ENCODE measurements at places on chromosomes 6 and 20.
A peak's percentile ranks its signal among the peaks of the same experiment; 100 is the strongest.

DNA sequence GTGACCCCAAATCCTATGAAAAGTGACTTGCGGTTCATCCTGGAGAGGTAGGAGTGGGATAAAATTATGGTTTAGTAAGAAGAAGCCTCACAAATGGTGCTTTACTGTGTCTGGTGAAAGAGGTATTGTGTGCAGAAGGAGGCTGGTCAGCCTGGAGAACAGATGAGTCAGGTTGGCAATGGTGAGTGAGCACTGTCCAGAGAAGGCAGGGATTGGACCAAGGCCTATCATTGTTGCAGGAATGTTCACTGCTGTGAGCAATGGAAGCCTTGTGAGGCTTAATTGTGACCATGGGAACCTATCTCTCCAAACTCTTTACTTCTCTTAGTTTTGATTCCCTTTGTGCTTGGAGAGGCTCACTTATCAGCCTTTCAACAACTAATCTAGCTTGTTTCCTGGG lies 89.0 kb upstream of the KCNK16 start:
- DNase-seq = no peak

DNA sequence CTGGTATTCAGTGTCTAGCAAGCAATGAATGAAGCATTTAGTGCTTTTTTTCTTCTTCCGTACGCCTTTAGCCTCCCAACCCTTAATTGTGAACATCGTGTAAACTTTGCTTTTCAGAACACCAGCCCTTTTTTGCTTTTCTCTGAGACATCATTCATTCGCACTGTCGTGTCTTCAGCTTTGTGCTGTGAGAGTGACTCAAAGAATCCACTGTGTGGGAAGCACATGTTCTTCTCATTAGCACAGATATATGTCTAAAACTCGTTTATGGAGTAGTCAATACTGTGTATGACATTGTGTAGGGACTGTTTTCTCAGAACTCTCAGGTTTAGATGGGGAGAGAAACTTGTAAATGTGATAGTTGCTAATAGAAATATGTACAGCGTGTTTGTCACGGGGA lies 279.1 kb downstream of the FARS2 start:
- no peak for DNase-seq

GRCh38 chr6:51790946-51791345 lies 296.5 kb downstream of the PKHD1 start:
- no peak for DNase-seq

GRCh38 chr20:46581391-46581790 lies 30.9 kb upstream of the OCSTAMP start:
- DNase-seq = no peak

- no peak for DNase-seq
Measured at GRCh38 chr20:57332105-57333089, 2.8 kb downstream of the SPO11 start.

DNA sequence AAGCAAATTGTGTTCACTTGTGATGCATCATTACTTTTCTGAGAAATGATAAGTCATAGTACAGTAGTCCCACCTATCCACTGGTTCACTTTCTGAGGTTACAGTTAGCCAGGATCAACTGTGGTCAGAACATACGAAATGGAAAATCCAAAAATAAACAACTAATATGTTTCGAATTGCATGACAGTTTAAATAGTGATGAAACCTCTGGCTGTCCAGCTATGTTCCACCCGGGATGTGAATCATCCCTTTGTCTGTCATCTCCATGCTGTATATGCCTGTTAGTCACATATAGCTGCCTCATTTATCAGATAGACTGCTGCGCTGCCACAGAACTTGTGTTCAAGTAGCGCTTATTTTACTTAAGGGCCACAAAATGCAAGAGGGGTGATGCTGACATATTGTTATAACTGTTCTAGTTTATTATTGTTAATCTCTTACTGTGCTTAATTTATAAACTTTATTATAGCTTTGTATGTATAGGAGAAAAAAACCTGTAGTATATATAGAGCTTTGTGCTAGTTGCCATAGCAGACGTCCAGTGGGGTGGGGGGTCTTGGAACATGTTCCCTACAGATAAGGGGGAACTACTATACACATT lies 29.2 kb downstream of the AFDN start:
- DNase-seq = no peak

GRCh38 chr6:37149745-37150144 lies 20.2 kb upstream of the PIM1 start:
- DNase-seq = no peak

- DNase-seq = no peak
Measured at GRCh38 chr6:92459606-92460005, 959.8 kb downstream of the EPHA7 start.

GRCh38 chr6:41167173-41167963 lies 4.5 kb upstream of the TREM2 start:
- peak; percentile 24 for DNase-seq

GRCh38 chr6:33854572-33855030 lies 50.8 kb upstream of the MLN start:
- DNase-seq = no peak

GRCh38 chr20:872855-873520 lies 39.5 kb downstream of the FAM110A start:
- no peak for DNase-seq

DNA sequence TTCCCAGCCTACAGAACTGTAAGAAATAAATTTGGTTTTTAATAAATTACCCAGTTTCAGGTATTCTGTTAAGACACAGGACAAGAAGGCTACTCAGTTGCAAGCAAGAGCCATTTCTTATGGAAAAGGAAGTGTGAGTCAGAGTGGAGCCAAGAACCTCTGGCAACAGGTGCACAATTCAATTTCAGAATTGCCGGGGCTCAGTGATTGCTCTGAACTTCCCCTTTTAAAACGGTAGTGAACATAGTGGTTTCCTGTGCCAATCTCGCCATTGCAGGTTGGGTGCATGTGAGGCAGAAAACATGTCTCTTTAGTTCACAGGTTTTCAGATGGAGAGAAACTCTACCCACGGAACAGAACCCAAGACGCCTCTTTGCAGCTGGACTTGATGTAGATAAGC lies 16.4 kb downstream of the PIGT start:
- peak; percentile 16 for DNase-seq

GRCh38 chr6:132310921-132311320 lies 90.4 kb downstream of the MOXD1 start:
- DNase-seq = no peak

- DNase-seq = no peak
Measured at GRCh38 chr6:44052419-44053023, 74.7 kb downstream of the MRPL14 start.

- DNase-seq = no peak
Measured at GRCh38 chr20:5221061-5221430, 94.2 kb downstream of the CDS2 start.
